ENCODE measurements at places on chromosomes 5 and 9. TPM values are rescaled to one million over a fixed set of nuclear protein-coding genes. Genes with fewer than 3 reads are reported as not detected.

DNA sequence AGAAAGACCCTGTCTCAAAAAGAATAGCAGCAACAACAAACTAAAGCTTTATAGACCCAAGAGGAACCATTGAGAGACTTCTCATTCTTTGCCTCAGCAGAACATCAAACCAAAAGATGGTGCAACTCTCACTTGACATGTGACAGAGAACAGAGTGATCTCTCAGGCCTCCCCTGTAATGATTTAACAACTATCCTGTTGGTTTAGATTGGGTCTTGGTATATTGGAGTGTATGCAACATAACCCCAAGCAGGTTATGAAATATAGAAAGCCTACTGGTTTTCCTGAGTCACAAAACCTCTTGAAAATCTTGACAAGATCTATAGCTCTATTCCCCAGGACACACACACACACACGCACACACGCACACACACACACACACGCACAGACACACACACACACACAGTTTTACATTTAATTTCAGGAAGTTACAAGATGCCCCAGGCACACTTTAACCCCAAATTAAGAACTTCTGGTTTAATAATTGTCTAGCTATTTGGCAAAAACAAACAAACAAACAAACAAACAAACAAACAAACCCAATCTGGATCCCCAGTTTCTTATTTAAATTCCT, 6.5 kb upstream of the FGF1 start:
- H3K4me3 ChIP-seq: no peak overlapping the region
- H3K36me3 ChIP-seq: no peaks in the 10 kb centered on the region
- H3K4me1 ChIP-seq: peaks cover 1% of the 10 kb centered on the region
- H3K27ac ChIP-seq: no peak overlapping the region
- H3K27me3 ChIP-seq: peaks cover 8% of the 10 kb centered on the region

DNA sequence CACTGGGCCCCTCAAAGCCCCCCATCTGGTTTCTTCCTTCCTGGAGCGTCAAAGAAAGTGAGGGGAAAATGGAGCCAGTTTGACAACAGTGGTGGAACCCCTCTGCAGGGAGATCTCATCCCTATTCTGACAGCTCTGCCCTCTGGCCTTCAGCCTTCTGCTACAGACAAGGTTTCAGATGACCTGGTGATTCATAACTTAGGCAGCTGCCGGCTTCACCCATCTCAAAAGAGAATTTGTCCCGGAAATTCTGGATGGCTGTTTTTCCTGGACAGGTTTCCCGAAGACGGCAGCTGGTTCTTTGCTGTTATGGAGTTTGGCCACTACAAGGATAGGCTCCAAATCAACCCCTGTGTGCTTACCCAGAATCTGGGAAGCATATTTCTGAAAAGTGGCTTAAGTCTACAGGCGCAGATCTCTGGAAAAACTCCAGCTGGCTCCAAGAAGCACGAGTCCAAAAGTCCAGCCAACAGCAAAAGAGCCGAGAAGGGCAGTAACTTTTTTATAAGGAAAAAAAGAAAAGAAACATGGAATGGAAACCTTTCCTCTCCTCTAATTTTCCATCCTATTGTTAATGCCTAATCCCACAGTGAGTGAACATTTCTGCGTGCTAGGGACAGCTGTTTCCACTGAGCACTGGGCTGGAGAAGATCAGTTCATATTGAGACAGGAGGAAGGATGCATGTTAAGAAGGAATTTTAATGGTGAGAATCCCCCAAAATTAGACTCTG, 54.5 kb downstream of the ZNF366 start:
- DNase-seq: no peak
- no peaks in the 10 kb centered on the region for H3K4me1 ChIP-seq
- no peak overlapping the region for H3K4me3 ChIP-seq
- H3K27ac ChIP-seq: no peak overlapping the region
- H3K27me3 ChIP-seq: peaks cover 11% of the 10 kb centered on the region

DNA sequence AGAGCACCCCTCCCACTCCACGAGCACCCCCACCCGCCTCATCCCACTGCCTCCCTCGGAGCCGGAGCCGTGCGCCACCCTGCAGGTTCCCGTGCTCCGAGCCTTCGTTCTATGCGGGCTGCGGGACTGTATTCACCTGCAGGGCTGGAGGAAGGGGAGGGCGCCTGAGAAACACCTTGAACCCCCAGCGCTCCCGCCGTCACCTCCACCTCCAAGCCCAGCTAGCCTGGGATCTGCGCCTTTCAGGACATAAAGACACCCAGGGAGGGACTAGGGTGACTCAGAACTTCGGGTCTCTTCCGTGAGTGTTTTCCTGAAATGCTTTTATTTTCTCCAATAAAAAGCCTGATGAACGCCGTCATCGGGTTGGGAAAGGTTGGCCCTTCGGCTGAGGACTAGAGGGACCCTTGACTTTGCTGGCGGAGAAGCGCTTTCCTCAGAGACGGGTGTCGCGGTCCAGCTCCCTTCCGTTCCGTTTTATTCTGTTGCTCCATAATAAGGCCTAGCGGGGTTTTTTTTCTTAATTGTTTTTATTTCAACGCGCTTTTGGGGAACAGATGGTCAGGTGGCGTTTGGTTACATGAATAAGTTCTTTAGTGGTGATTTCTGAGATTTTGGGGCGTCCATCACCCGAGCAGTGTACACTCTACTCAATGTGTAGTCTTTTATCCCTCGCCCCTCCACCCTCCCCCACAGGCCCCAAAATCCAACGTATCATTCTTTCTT, 4.6 kb downstream of the TLX3 start:
- peak; percentile 44 for DNase-seq
- peak overlapping the region; percentile 25 for H3K4me3 ChIP-seq
- peaks cover 2% of the 10 kb centered on the region for H3K36me3 ChIP-seq
- H3K27me3 ChIP-seq: peaks cover 79% of the 10 kb centered on the region
- peak overlapping the region; percentile 44 for H3K27ac ChIP-seq

The CDC37L1 gene
- total RNA-seq: 14.4 TPM

The N4BP3 gene
- total RNA-seq: 5.3 TPM

All from activated naive CD8-positive, alpha-beta T cell treated with anti-CD3 and anti-CD28 coated beads, Interleukin-2, amount 10 ng/mL, durations not matched to agents 7 days and 5 days (primary cell).